Gastroesophageal sphincter (tissue), 4 donors: ENCODE measurements at places on chromosomes 5 and 9. TPM values are rescaled to one million over a fixed set of nuclear protein-coding genes. Genes with fewer than 3 reads are reported as not detected.
A peak's percentile ranks its signal among the peaks of the same experiment; 100 is the strongest.

PCDHGC5 gene
- 1.5 TPM for total RNA-seq

HDHD3 gene
- 22.4 TPM for total RNA-seq

FREM1 gene
- total RNA-seq, result 3.6 TPM

C8G gene
- not detected for total RNA-seq

PDLIM4 gene
- total RNA-seq, result 200 TPM

OTULINL gene
- 1.4 TPM for total RNA-seq

CCDC152 gene
- 0.92 TPM for total RNA-seq

FAM163B gene
- not detected for total RNA-seq

CLTA gene
- 143 TPM for total RNA-seq

ANKRD18B gene
- not detected for total RNA-seq

GRCh38 chr5:100694100-100694499 is 158.9 kb downstream of the FAM174A start:
- ATAC-seq, result no peak

DNA sequence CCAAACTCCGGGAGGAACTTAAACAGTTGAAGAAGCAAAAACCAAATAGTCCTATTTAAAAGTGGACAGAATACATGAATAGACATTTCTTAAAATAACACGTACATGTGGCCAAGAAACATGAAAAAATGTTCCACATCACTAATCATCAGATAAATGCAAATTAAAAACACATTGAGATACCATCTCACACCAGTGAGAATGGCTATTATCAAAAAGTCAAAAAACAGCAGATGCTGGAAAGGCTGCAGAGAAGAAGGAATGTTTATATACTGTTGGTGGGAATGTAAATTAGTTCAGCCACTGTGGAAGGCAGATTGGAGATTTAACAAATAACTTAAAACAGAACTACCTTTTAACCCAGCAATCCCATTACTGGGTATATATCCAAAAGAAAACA is 283.0 kb upstream of the IZUMO3 start:
- no peak for ATAC-seq

DNA sequence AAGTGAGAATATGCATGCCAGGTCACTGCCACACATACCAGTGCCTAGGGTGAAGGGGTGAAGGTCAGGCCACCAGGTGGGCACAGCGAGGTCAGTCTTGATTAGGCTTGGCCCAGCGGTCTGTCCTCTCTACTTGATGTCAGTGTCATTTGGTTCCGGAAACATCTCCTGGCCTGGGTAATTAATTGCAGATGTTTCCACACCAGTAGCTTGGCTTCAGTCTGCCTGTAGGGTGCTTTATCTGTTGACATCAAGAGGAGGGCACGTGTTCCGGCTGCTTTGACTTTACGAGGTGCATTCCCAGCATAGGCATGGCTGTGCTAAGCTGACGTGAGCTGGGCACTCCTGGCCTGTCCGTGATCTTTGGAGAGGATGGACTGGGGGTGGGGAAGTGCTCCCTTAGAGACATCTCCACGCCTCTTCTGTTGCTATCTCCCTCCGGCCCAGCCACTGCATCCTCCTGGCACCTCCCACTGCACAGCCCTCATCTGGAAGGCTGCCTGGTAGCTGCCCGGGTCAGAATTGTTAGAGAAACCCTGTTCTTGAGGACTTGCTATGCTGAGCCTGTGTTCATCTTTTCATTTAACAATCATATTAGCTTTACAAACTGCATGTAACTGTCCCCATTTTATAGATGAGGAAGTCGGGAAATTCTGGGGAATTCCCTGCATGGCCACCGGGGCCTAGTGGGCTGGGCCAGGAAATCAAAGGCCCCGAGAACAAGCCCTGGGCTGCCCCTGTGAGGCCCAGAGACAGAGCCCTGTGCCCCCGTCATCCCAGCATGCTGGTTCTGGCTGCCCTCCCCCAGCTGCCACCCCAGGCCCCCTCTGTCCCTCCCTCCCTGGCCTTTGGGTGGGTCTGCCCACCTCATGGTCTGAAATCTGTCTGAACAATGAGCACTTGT is 29.1 kb downstream of the JADE2 start:
- peak; percentile 77 for ATAC-seq

- no peak for ATAC-seq
These were observed 83.7 kb downstream of the GALNT10 start for GRCh38 chr5:154273963-154274827.

GRCh38 chr5:67149057-67149950 is 47.3 kb downstream of the CD180 start:
- no peak for ATAC-seq

- ATAC-seq, result no peak
These were observed 52.1 kb upstream of the ERBIN start for GRCh38 chr5:65874241-65874640.

- ATAC-seq, result no peak
These were observed 16.2 kb downstream of the ANKS6 start for GRCh38 chr9:98780059-98780749.

DNA sequence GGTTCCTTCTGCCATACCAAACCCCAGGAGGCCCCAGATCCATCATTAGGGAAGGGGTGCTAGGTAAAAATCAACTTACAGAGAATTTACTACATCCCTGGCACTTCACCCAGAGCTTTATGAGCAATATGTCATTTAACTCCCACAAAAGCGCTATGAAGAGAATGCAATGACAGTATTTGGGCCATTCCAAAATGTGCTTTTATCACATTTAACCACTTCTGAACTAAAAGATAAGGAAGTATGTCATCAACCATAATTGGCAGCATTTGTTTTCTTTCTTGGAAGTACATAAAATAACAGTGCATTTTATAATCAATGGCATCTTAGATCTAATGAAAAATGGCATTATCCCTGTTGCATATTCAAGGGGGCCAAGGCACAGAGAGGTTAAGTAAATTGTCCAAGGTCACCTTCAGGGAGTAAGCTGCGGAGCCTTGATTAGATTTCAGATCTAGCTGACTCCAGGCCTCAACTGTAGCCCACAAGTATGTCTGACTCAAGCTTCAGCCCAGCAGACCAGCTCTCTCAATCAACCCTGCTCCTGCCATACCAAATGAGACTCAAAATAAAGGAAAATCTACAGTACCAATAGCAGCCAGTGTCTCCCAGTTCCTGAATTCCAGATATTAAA is 16.5 kb downstream of the SH3TC2 start:
- ATAC-seq, result no peak

DNA sequence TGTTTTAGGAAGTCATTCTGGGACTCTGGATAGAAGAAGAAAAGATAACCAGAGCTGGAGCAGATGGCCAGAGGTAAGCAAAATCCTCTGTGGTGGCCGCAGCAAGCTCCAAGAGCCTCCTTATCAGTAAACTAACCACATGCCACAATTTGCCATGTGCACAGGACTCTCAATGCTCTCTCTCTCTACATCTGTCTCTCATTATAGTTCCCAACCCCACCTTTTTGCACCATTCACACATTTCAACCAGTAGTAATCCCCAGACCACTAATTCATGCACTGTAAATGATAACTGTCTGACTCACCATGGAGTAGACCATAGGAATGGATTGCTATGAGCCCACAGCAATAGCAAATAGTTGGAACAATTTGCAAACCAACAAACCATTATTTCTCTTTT is 526.1 kb downstream of the TLR4 start:
- ATAC-seq, result no peak

- ATAC-seq, result no peak
These were observed 32.9 kb upstream of the SLC36A1 start for GRCh38 chr5:151414536-151414935.

- no peak for ATAC-seq
These were observed 235.4 kb downstream of the CACNA1B start for GRCh38 chr9:138112791-138113600.

DNA sequence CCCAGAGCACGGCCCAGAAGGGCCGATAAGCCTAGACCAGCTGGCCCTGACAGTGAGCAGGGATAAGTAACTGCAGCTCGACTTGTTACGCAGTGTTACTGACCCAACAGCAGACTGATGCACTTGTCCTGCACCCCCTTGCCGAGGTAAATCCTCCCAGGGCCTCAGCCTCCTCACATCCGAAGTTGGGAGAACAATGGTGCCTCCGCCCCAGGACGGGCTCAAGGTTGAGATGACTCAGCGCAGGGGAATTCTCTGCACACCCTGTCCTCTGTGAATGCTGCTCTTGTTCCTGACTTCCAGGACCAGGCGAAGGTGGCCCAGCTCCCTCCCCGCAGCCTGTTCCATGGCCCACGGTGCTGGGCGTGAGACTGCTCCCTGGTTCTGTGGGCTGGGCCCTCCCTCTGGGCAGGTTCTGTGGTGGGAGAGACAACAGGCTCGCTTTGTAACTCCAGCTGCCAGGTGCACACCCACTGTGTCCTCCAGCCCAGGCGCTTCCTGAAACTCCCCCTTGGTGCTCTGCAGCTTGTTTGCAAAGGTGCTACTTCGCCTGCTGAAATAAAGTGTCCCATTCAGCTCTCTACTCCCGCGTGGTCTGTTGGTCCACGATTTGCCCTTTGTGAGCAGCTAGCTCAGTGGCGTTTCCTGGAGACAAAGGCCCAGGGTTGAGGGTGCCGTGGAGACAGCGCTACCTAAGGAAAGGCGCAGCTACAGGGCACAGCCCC is 40.1 kb upstream of the SLC6A19 start:
- no peak for ATAC-seq

GRCh38 chr9:107928701-107929371 is 439.3 kb upstream of the KLF4 start:
- peak; percentile 61 for ATAC-seq

DNA sequence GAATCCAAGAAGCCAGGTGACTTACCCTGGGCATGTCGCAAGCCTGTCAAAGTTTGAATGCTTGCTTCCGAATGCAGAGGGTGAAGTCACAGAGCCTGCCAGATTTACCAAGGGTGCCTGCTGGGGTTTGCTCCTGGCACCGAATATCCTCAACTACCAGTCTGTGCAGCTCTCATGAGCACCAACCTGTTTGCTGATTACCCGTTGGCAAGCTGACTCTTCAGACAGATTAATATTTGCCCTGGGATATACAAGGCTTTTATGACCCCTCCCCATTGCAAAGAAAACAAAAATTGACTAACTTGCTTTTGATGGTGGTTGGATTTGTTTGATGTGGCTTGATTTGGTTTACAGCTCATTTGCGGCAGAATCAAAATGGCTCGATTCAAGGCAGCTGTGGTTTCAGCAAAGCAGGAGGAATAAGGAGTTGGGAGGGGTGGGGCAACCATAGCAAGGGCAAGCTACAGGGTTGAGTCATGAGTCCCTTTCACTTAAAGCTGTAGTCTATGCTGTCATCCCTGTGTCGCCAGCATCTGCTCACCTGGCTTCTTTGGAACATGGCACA is 82.3 kb upstream of the AGXT2 start:
- ATAC-seq, result no peak

- ATAC-seq, result no peak
These were observed 125.3 kb downstream of the ST8SIA4 start for GRCh38 chr5:100777680-100778300.

GRCh38 chr9:26813247-26813646 is 79.4 kb downstream of the CAAP1 start:
- no peak for ATAC-seq

GRCh38 chr9:88322906-88323566 is 65.2 kb upstream of the SPIN1 start:
- no peak for ATAC-seq

DNA sequence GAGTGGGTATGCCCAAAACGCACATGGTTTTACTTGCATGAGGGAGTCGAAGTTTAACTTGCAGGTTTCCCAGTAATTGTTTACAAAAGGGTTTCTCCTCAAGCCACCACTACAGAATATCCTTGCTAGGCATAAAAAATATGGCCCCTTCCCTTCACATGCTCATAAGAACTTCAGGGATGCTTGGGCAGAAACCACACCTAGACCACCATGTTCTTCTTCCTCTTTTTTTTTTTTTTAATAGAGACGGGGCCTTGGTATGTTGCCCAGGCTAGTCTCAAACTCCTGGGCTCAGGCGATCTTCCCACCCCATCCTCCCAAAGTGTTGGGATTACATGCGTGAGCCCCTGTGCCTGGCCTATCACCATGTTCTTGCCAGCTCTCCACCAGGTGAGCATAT is 18.6 kb upstream of the PLIN2 start:
- no peak for ATAC-seq

- no peak for ATAC-seq
These were observed 880 bp downstream of the CARD19 start for GRCh38 chr9:93096811-93097382.

- ATAC-seq, result no peak
These were observed 139.0 kb downstream of the RFX3 start for GRCh38 chr9:3386753-3387152.
